ENCODE measurements at places on chromosomes 2 and 18.

- no peak for DNase-seq
Observed at GRCh38 chr18:24818441-24818840, 358.0 kb downstream of the HRH4 start.

- no peak for DNase-seq
Observed at GRCh38 chr2:79993144-79993543, 311.4 kb downstream of the LRRTM1 start.

DNA sequence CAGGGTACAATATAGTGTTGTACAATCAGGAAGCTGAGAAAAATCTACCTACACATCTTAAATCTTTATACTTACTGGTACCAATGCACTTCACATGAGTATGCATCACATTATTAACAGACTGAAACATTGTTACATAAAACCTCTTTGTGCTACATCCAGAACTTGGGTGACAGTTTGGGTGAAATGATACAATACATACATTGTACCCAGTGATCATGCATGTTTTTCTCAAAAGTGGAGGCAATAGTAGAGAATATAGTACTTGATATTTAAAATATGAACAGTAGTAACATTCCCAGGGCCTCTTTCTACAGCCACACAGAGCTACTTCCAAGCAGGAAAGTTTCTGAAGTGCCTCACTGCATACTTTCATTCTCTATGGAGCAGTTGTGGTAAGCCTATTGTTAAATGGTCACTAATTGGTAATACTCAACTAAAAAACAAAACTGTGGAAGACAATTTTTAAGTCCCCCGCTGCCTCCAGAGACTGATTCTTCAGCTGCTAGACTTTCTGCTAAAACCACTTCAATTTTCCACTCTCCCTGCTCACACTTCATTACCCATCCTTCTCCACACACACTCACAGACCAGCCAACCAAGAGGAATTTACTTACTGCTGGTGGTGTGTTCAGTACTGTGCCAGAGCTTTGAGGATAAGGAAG lies 22.9 kb upstream of the GRB14 start:
- DNase-seq, result no peak

DNA sequence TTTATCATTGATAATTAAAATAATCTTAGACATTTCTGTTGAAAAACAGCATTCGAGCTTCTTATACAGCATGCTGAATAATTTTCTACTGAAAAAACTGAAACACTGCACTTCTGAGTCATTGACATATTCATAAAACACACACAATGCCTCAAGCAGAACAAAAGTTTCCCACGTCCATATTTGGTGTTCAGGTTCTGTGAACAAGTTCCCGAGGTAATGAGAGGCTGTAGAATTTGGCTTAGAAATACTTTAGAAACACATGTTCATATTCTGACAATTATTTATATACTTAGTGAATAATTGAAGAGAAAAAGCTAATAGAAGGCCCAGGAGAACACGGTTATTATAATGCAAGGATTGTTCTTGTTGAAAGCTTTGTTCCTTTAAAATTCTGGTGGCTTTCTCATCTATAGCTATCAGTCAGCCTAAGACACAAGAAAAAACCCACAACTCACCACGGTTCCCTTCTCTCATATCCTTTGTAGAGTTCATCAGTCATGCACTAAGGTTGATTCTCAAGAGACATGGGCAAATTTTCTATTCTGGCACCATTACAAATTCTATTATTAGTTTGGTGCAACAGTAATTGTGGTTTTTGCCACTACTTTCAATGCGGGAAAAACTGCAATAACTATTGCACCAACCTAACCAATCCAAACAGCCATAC lies 194.4 kb downstream of the TMX3 start:
- no peak for DNase-seq

DNA sequence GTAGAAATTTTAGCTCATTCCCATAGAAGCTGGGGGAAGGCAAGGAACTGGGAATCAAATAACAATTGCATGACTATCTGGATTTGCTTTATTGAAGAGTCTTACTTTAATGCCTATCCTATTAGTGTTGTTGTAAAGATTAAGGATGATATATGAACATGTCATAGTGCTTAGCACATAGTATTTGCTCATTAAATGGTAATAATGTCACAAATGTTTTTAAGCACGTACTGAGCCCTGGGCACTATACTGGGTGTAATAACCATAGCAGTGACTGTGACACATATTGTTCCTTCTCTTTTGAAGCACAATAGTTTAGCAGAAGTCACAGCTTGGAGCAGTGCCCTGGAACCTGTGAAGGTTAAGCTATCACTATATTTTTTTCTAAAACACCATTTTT lies 47.2 kb upstream of the DTNB start:
- DNase-seq, result no peak

DNA sequence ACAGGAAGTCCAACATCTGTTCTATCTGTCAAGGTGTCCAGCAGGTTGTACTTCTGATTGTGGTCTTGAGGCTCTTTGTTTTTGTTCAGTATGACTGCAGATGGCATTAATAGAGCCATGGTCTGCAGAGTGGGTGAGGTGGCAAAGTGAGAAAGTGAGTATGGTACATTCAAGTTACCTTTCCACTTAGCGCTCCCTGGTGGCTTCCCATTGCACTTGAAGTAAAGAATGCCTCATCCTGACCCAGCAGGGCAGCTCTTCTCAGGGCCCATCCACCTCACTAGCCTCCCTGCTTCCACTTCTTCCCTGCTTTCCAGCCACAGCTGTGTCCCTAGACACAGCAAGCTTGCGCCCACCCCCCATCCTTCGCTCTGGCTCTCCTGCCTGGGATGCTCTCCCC lies 148.0 kb upstream of the ALPP start:
- no peak for DNase-seq

DNA sequence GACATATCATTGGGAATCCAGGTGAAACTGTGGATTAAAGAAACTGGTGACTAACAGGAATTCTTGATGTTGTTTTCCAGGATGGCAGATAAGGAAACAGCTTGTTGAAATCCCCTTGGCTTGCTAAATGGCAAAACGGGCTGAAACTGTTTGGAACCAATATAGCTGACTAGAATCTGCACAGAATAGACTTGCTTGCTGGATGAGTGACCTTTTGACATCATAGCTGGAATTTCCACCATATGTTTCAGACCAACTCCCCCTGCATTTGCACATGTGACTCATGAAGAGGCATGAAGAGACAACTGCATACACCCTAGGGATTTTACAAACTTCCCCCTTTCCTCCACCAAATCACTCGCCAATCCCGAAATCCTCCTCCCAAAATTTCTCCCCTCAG lies 87.7 kb upstream of the LYPD1 start:
- no peak for DNase-seq

DNA sequence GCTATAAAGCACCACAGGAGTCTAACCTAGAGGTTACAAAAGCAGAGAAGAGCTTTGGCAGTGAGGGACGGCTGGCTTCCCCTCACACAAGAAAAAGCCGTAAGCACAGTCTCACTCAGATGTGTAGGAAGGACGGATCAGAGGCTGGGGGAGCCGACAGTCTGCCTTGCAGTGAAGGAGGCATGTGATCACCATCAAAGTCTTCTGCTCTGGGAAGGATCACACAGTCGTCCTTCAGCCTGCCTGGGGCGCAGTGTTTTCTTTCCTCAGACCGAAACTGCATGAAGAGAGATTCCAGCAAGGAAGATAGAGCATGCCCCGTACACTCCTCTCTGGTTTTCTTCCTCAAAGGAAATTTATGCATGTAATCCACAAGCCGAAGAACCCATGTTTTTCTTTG lies 24.1 kb downstream of the GATA6 start:
- no peak for DNase-seq

- no peak for DNase-seq
Observed at GRCh38 chr2:7988440-7988839, 693.4 kb upstream of the ID2 start.

DNA sequence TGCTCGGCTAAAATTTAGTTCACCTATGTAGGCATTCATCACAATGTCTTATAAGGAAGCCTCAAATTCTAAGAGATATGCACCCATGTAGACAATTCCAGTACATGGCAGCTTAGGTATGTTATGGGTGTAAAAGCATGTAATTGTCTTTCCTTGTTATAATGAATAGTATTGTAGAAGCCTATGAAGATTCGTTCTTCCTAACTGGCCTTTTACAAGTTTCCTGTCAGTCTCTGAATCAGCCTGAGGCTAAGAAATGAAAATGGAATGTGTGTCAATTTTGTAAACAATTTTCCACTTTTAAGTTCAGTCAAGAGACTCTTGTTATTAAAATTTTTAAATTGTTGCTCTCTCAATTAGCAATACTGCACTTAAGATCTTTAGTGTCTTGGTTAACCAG lies 189.9 kb upstream of the GALNT5 start:
- no peak for DNase-seq

- no peak for DNase-seq
Observed at GRCh38 chr2:231133365-231134099, 8.7 kb upstream of the HTR2B start.

DNA sequence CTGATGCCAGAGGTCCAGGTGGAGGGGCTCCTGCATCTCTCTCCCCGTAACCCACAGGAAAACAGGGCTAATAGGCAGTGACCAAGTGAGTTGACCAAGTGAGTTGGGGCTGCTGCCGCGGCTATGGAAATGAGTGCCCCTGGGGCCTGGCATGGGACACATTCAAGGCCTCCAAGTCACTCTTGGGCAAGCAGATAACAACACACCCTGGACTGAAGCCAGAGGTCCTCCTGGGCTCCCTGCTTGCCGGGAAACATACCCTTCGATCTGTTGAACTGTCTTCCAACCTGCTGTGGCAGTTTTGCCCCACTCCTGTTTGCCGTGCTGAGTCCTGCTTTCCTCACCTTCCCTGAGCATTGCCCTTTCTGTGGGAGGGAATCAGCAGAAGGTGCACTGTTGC lies 89.2 kb downstream of the LIPG start:
- no peak for DNase-seq

DNA sequence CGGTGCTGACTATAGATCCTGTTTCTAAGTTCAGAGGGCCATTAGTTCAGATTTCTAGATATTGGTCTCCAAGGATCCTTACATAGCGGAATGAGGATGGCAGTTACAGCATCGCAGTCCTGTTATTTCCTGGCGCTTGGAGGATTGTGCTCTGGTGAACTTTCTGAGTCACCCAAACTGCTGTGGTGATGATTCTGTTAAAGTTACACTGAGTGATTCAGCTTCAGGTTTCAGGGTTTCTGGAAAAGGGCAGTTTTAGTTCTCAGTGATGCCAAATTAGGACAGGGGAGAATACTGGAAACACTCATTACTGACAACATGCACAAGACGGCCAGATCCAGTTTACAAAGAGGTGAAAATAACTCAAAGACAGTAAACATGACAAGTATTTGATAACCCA lies 52.1 kb upstream of the ANKRD62 start:
- peak; percentile 10 for DNase-seq

DNA sequence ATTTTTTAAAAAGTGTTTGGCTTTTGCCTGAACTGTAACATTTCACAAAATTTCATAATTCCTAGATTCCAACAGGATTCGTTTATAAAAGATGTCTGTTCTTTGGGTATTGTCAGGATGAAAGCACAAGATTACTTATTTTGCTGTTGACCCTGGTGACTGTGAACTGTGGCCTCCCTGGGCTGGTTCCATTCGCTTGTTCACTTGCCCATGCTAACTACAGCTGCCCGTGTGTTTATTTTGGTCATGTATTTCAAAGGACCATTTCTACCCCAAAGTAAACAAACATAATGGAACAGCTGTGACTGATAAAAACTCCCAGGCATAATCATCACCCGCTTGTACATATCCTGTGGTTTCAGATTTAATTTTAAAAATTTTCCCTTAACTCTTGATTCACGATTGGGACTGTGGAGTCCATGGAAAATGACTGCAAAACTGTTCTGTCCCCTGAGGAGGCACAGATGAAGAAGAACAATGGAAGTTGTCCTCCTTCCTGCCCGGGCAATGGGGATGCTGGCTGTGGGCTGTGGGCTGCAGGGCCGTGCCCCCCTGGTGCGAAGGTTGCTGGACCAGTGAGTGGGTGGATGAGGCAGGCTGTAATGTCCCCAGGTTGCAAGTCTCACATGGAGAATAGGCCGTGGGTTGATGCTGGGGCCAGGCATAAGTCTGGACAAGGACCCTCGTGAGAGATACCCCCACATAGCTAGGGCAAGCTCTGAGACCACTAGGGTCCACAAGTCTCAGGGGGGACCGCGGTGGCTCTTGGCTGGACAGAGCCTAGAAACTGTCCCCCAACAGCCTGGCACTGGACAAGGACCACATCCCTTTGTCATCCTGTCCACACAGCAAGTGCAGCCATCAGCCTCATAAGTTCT lies 28.9 kb upstream of the HDAC4 start:
- no peak for DNase-seq

DNA sequence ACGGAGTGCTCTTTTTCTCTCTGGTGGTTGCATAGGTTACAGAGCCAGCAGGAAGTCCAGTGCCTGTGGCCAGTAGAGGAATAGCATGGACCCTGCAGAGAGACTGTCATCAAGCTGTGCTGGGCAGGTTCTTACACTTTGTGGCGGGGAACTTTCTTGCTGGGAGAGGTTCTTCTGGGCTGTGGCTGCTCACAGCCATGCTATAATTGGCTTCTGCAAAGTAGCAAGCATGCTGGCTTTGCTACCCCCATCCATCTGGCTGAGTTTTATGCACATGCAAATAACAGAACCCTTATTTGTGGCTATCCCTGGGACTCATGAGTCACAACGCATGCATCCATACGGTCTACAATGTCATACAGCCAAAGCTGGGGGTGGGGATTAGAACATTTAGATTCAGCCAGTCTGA lies 68.9 kb downstream of the PLCL1 start:
- no peak for DNase-seq

DNA sequence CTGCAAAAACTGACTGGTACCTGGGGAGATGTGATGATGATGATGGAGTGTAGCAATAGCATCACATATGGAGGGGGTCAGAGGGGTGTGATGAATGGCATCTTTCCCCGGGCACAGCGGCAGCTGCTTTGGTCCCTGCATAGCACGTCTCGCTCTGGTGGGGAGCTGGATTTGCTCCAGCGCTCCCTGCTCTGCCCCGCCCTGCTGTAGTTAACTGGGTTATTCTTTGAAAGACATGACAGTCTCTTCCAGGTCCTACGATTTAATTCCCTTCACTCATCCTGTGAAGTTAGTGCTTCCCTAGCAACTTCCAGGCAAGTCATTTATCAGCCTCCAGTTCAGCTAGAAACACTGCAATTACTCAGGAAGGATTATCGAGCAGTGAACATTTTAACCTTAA lies 463.1 kb downstream of the TSN start:
- DNase-seq, result no peak

DNA sequence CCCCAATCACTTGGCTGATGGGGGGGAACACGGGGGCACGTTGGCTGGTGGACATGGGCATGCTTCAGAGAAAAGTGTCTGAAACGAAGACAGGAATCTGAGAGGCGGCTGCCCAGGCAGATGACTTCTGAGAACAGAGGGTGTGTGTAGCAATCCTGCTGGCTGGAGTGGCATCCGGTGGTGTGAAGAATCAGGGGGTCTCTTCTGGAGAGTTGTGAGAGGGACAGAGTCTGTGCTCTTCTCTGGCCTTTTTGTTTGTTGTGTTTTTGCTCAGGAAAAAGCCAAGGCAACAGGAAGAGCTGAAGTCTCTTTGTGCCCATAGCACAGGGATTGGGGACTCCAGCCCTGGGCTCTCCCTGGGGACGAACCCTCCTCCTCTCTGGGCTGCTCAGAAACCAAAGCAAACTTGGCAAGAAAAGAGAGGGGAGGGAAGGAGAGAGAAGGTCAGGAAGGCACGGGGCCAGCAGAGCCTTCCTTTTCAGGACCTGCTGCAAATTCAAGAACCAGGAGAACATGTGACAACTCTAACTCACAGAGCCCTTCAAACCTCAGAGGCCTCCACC lies 97.0 kb upstream of the SMAD2 start:
- DNase-seq, result no peak

- DNase-seq, result no peak
Observed at GRCh38 chr2:109378682-109379081, 235.1 kb downstream of the SEPTIN10 start.

- no peak for DNase-seq
Observed at GRCh38 chr18:9808295-9809241, 77.2 kb upstream of the TXNDC2 start.

- DNase-seq, result no peak
Observed at GRCh38 chr2:8529706-8530277, 152.1 kb upstream of the ID2 start.
